GM12864 (cell line): ENCODE measurements at places on chromosomes 3 and 15.

- DNase-seq: no peak
Observed at GRCh38 chr15:80701676-80702311, 6.7 kb downstream of the ABHD17C start.

DNA sequence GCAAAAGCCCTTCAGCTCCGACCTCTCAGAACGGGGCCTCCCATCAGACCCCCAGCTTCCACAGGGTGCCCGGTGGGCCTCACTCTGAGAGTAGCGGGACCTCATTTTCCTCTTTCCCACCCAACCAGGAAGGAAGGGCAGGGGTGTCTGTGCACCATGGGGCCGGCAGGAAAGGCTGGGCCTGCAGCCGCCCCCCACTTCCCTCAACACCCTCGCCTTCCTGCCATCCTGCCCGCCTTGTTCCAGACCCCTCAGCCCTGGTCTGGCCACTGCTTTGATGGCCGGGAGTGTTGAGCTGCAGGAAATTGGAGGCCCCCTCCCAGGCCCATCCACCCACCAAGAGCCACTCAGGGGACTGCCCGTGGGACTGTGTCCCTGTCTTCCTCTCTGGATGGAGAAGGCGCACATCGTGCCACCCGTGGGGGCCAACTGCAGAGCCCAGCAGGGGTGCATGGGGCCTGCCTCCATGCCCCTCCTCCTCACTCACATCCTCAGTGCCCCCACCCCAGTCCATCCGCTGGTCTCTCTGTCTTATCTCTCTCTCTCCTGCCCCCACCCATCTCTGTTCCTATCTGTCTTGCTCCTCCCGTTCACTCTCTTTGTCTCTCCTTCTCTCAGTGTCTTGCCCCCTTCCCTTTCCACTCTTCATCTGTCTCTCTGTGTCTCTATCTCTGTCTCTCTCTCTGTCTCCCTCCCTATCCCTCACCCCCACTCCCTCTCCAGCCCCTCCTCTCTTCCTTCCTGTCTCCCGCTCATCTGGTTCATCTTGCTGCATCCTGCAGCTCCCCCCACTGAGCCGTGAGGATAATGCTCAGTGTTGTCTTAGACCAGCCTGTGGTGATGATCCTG lies 1.8 kb upstream of the PLXND1 start:
- no peak for DNase-seq

GRCh38 chr3:29639578-29640290 lies 358.9 kb downstream of the RBMS3 start:
- DNase-seq: no peak

- no peak for DNase-seq
Observed at GRCh38 chr15:79834495-79834894, 62.3 kb downstream of the MTHFS start.

DNA sequence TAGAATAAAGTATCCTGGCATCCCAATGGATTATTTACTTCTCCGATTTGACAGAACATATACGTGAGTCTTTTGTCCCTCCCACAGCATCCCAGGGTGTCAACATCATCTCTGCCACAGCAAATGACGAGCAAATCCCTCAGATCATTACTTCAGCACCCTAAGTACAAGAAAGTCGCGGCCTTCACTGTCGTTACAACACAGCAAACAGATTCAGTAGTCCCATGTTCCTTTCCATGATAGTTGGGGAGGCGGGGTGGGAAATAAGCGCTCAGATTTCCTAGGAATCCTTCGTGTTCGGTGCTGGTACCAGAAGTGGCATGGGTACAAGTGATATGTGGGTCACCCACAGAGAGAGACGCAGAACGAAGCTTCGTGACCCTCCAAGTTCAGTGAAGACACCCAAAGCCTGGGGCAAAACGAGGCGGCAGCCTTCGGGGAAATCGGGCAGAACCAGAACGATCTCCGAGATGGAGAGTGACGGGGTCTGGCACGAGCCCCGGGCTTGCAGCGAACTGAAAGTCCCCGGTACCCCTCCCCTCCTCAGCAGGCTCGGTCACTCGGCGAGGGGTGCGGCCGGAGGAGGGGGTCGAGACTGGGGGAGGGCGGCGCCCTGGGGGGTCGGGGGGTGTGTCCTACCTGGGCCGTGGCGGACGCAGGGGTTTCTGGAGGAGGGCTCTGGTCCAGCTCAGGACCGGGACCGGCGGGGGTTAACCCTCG lies 619 bp downstream of the TTBK2 start:
- DNase-seq: no peak

- DNase-seq: no peak
Observed at GRCh38 chr15:78070049-78070700, 7.3 kb downstream of the TBC1D2B start.

- DNase-seq: no peak
Observed at GRCh38 chr3:123098426-123099330, 31.9 kb downstream of the PDIA5 start.

DNA sequence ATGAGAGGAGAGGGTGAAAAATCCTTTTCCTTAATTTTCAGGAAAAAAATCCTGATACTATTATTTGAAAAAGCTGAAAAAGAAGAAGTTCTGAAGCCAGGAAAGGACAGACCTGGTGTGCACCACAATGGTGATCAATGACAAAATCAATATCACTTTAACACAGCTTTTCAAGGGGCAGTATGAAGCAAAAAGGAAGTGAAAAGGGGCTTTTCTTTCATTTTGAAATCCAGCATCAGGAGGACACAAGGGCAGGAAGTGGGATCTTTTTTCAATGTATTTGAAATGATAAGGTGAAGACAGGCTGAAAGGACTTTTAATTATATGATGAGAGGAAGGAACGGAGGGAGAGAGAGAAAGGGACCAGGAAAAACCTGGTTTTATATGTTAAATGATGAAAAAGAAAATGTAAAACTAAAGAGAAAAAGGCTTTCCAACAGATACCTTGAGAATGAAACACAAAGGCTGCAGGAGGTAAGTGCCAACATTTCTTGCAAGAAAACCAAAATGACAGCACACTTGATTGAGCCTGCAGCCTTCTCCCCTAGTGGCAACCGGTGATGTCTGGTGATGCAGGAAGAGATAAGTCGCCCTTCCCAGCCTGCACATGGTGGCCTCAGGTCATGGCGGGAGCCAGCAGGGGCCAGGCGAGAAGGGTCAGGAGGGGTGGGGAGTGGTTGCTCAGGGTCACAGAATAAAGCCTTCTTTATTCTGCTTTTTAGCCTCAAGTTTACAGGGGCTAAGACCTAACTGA lies 236.7 kb upstream of the WNT5A start:
- no peak for DNase-seq

- no peak for DNase-seq
Observed at GRCh38 chr3:51353131-51353530, 32.0 kb upstream of the MANF start.

DNA sequence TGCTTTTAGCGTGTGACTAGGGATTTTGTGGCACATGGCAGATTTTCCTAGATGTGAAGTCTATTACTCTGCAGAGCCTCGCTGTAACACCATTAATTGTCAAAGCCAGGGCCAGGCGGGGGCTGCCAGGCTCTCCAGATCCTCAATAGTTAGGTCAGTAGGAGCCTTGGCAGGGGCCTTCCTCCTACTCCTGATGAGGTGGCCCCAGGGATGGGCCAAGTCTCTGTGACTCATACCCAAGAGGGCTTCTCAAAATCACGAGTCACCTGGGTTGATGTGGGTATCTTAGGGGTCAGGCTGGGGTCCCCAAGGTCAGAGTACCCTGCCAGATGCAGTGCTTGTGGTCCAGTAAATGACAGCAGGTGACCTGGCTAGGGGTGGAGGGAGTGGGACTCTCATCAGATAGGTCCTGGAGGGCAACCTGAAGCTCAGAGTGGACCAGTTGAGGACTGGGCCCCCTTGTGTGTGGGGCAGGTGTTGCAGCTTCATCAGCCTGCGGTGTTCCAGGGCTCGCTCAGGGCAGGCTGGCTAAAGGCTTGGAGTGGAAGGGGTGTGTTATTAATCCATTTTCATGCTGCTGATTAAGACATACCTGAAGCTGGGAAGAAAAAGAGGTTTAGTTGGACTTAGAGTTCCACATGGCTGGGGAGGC lies 88.5 kb upstream of the MYZAP start:
- DNase-seq: no peak
